ENCODE measurements at places on chromosomes 2 and 18.

- no peak for DNase-seq
Measured at GRCh38 chr2:218981881-218982585, 3.0 kb downstream of the FEV start.

GRCh38 chr2:78541088-78541450 is 484.4 kb upstream of the REG3G start:
- no peak for DNase-seq

- DNase-seq = no peak
Measured at GRCh38 chr2:98729652-98730051, 1.3 kb downstream of the MGAT4A start.

DNA sequence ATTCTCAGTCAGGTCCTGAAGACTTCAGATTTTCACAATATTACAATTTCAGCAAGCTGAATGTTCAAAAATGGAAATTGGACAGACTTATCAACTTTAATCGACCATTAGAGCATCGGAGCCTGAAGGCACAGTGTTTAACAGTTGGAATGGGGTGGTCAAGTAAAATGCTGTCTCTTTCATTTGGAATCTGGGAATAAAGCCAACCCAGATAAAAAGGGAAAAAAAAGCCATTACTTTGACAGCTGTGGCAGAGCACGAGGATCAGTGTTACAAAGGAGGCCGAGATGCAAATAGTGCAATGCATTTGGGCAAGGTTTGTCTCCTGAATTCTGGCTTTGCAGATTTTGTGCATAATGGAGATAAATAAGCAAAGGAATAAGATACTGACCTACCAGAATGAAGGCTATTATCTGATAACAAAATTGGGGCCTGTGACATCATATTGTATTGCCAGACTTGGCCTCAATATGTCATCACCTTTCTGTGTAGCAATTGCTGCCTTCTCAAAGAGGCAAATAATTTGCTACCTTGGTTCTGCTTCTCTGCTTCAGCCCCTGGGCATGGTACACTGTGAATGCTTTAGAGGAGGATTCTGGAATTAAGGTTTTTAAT is 277.5 kb upstream of the KLHL29 start:
- no peak for DNase-seq

GRCh38 chr2:113084249-113085000 is 16.7 kb downstream of the IL1F10 start:
- DNase-seq = no peak

GRCh38 chr2:178284613-178285286 is 90.4 kb downstream of the OSBPL6 start:
- no peak for DNase-seq

DNA sequence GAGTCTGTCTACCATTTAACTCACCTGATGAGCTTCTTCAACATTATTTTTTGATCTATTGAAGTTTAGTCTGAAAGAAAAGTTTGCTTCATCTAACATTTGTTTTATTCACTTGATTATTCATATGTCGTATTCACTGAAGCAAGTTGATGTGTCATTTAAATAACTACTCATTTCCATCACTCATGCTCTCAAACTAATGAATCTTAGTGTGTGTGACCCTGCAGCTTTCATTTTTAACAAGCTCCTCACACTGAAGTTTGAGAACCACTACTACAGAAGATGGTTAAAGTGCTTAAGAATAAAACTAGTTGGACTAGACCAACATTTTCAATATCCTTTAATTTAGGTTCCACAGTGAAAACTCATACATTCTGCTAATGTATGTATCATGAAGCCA is 1.8 kb upstream of the ABI2 start:
- no peak for DNase-seq

- no peak for DNase-seq
Measured at GRCh38 chr2:218332920-218333645, 23.6 kb upstream of the CATIP start.

DNA sequence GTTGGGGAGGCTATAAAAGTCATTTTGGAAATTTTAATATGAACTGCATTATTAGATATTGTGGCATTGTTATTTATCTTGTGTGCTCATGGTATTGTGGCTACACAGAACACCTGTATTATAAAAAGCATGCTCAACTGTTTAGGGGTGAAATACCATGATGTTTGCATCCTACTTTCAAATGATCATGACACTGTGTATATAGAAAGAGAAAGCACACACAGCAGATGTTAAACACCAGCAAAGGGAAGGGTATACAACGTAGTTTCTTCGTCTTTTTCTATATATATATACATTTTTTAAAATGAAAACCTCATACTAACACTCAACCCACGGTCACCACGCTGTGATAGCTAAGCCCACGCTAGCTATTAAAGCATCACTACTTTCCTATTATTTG is 27.1 kb downstream of the STARD7 start:
- no peak for DNase-seq

DNA sequence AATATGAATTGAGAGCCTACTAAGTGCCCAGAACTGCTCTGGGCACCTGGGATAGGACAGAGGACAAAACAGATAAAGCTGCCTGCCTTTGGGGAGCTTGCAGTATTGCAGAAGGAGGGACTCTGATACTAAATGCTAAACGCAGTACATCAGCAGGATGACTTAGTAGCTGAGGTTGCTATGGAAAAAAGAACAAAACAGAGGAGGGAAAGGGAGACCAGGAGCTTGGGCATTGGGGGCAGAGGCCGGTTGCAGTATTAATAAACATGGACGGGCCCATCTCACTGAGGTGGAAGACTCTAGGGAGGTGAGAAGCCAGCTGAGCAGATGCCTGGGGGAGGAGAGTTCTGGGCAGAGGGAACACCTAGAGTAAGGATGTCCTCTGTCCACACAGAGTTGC is 66.1 kb upstream of the SP3 start:
- DNase-seq = no peak

GRCh38 chr2:30686000-30686399 is 121.2 kb downstream of the CAPN13 start:
- DNase-seq = no peak

DNA sequence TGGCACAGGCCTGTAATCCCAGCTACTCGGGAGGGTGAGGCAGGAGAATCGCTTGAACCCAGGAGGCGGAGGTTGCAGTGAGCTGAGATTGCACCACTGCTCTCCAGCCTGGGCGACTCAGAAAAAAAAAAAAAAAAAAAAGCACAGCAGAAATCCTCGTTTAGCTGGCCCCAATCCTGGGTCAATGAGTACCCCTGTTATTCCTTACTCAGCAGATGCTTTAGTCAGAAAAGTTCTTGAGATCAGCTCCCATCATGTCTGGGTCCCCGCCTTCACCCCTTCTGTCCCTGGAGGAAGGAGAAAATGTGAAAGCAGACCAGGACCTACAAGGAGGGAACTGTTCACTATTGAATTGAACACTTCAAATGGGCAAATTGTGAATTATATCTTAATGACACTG is 16.4 kb upstream of the KCNG3 start:
- no peak for DNase-seq

GRCh38 chr2:234495251-234496054 is 1.4 kb downstream of the ARL4C start:
- no peak for DNase-seq

DNA sequence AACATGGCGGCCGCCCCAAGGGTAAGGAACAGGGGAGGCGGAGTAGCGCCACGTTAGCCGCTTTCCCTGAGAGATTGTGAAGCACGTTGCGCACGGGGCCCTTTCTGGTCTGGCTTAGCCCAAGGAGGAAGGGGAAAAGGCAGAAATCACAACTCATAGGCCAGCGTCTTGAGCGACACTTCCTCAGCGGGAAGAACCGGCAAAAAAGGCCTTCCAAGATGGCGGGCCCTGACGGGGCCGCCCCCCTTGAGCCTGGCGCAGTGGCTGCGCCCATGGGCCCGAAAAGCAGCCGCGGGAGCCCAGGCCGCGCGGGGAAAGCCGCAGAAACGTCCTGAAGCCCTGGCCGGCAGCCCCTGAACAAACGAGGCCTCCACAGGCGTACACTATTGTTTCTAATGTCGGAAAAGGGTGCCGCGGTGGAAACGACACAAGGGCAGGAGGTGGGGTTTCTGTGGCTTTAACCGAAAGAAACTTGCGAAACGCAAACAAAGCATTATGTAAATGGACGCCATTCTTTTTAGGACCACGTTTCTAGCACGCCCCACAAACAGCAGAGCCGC is 919 bp upstream of the PCBP1 start:
- peak; percentile 57 for DNase-seq

- no peak for DNase-seq
Measured at GRCh38 chr2:3770724-3771415, 67.5 kb downstream of the DCDC2C start.

DNA sequence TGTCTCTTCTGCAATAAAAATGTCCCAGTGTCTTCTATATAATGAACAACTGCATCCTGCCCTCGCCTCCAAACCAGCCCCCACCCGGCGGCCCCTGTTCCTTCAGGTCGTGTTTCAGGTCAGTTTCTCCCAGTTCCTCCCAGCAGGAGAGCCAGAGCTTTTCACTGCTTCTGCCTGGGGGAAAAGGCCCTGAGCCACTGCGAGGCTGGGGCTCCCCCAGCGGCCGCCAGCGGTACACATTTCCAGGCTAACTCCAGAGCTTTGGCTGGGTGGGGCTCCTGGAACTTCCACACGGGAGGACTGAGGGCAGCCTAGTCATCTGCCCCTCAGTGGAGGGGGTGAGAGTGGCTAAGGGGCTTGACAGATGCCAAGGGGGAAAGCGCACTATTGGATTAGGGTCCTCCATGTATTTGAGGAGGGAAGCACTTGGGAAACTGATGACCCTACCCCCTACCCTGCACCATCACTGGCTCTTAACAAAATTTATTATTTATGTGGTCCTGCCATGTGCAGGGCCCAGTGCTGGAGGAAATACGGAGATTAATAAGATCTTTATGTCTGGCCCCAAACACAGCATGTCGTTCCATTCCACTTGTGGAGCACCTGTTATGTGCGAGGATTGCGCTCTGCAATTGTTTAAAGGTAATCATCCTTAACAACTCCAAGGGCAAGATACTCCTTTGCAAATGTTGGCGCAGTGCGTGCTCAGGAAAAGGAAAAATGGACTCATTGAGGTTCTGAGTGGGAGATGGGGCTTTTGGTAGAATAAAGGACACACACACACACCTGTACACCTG is 17.3 kb upstream of the CYS1 start:
- no peak for DNase-seq

- no peak for DNase-seq
Measured at GRCh38 chr2:178211943-178212342, 17.6 kb downstream of the OSBPL6 start.

- DNase-seq = no peak
Measured at GRCh38 chr2:96759548-96759947, 1.2 kb upstream of the CNNM4 start.

DNA sequence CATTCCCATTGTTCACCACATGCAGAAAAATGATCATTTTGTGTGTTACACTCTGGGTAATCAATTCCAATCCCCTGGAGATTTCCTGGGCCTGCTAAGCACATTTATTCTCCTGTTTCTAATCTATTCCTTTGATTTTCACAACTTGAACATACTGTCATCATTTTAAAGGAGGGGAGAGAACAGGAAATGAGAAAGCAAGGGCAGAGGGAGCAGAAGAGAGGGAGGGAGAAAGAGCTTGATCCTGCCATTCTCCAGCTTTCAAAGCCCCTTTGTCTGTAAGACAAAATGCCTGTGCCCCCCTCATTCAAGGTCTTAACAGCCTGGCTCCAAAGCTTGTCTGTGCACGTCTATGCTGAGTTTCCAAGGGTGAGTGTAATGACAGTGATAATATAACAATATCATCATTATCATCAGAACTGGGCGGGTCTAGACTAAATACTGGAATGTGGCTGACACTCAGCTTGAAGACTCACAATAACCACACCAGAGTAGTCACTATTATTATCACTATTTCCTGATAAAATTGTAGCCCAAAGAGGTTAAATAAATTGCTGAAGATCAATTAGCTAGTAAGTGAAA is 164.4 kb upstream of the KLHL29 start:
- no peak for DNase-seq

DNA sequence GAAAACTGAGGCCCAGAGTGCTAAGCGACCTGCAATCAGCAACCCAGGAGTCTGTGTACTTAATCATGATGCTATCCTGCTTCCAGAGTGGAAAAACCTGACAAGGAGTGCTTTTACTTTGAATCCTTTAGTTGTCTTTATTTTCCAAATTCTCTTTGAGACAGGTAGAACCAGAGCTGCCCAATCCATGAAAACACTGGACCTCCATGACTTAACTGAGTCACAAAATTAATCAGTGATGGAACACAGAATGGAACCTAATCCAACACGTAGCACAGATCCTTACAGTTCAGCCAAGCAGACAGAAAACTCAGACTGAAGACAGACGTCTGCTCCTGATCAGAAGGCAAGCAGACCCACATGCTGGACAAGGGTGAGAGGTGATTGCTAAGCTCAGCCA is 175.6 kb downstream of the BCL11A start:
- DNase-seq = no peak

- DNase-seq = no peak
Measured at GRCh38 chr2:232879618-232880494, 9.8 kb downstream of the SNORC start.

DNA sequence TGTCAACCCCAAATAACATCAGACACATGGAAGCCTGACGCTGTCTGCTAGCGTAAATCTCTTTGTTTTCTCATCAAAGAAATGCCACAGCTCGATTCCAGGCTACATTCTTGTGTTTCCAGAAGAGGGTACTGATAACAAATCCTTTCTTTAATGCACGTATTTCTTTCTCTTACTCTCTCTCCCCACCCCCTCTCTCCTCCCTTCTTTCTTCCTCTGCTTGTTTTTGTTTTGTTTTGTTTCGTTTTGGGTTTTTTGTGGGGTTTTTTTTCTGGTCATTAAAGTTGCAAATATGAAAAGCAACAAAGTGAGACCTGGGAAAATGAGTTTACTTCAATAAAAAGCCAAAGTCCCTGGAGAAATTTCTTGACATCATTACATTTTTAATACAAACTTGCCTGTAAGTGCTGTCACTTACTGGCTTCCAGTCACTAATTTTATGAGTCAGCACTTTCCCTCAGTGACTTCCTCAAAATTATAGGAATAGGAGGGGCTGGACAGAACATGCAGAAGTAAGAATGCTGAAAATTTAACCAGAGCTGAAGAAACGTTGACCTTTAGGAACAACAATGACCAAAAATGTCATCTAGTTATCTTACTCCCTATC is 106.7 kb upstream of the NABP1 start:
- DNase-seq = no peak

DNA sequence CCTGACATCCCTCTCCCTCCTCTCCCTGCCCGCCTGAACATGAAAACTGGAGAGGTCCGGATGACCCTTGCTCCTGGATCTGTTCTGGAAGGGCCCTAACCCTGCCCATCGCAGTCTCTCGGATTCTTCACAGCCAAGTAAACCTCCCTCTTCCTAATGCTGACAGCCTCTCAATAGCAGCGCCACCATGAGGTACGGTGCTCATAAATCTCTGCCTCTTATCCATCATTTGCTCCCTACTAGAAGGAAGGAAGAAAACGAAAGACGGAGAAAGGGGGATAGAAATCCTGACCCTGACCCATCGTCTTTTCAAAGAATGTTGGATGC is 257.9 kb downstream of the BCL11A start:
- no peak for DNase-seq

- DNase-seq = no peak
Measured at GRCh38 chr2:33419581-33420200, 56.8 kb upstream of the RASGRP3 start.

DNA sequence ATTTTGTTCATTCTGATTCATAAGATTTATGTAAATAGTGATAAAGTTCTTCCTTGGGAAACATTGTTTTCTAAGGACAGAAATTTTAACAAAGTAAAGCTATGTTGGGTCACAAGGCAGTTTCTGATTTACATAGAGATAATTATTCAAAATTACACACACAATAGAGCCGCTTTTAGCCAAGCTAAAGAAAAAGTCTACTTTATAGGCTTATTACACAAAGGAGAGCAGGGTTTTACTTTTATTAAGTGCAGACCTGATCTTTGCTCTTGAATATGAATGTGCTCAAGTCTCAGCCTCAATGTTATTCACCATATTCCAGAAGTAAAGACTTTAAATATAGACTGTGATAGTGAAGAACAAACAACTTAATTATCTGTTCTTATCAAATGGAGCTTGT is 787.8 kb upstream of the LINC00305 start:
- DNase-seq = no peak
